ENCODE measurements at places on chromosomes 7 and 10.
A peak's percentile ranks its signal among the peaks of the same experiment; 100 is the strongest.

DNA sequence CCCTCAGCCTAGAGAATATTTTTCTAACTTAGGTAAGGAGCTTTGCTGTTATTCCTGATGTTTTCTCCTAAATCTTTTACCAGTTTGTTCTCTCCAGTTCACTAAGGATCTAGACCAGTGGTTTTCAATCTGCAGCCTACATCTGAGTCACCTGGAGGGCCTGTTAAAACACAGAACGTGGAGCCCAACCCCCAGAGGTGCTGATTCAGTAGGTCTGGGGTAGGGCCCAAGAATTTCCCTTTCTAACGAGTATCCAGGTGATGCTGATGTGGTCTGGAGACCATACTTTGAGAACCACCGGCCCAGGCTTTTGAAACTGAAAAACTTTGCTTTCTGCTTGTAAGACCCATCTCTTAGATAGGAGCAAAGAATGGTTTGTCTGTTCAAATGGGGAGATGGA, 51.2 kb upstream of the KMT2E start:
- no peak for DNase-seq

- DNase-seq: no peak
Observed at GRCh38 chr7:7148798-7149481, 33.4 kb upstream of the C1GALT1 start.

GRCh38 chr10:70791386-70792039, 6.3 kb upstream of the TBATA start:
- no peak for DNase-seq

GRCh38 chr7:150449206-150449952, 1.1 kb upstream of the GIMAP8 start:
- no peak for DNase-seq

- DNase-seq: peak; percentile 11
Observed at GRCh38 chr7:44538093-44538797, 2.9 kb downstream of the NPC1L1 start.

- DNase-seq: no peak
Observed at GRCh38 chr7:135770139-135770710, 21.6 kb upstream of the FAM180A start.

DNA sequence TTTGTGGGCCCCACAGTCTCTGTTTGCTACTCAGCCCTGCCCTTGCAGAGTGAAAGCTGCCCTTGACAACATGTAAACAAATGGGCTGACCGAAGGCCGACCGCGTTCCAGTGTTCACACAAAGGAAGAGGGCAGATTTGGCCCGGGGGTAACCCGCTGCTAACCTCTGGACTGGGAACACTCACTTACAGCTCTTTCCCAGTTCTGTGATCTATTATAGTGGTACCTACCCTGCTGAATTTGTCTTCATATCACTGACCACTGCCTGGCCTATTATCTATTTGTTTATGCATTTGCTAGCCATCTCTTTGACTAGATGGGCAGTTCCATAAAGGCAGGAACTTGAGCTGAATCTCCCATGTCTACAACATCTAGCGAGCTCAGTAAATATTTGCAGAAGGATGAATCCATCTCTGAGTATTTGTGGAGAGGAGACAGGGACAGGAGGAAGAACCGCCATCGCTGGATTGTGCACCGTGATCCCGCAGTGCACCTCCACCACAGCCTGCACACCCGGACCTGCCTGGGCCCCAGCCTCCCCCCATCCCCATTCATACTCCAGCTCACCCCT, 15.2 kb downstream of the SLC29A3 start:
- no peak for DNase-seq

DNA sequence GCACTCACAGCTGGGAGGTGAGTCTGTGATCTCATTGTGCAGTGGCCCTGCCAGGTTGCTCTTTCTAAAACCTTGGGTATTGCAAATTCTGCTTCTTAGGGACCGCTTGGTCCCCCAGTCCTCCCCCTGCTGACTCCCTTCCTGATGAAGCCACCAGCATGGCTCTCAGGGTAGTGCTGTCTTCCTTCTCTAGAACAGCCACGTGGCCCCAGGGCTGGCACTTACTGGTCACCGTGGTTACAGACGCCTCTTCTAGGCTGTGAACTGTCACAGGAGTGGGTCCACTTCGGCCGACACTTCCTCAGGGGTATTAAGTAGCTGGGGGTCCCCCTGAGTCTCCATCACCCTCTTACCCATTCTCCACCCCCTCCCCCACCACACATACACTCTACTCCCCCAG, 2.7 kb upstream of the HTRA1 start:
- no peak for DNase-seq
